ENCODE measurements at places on chromosomes 5 and 9. TPM values are rescaled to one million over a fixed set of nuclear protein-coding genes. Genes with fewer than 3 reads are reported as not detected.

The SV2C gene
- not detected for total RNA-seq

The CCNO gene
- total RNA-seq, result not detected

The C9orf50 gene
- not detected for total RNA-seq

The IL31RA gene
- 0.90 TPM for total RNA-seq

The ACTBL2 gene
- total RNA-seq, result 1.7 TPM

The TMEM174 gene
- total RNA-seq, result not detected

The SMIM33 gene
- total RNA-seq, result not detected
